ENCODE measurements at places on chromosomes 7 and 10.

DNA sequence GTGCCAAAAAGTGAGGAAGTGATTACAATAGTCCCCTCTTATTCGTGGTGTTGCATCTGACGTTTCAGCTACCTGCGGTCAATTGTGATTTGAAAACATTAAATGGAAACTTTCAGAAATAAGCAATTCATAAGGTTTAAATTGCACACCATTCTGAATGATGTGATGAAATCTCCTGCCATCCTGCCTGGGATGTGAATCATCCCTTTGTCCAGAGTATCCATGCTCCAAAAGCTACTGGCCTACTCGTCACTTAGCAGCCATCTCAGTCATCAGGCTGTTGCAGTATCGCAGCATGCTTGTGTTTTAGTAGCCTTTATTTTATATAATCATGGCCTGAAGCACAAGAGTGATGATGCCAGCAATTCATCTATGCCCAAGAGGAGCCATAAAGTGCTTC is 97.7 kb upstream of the CDCA7L start:
- no peak for DNase-seq

DNA sequence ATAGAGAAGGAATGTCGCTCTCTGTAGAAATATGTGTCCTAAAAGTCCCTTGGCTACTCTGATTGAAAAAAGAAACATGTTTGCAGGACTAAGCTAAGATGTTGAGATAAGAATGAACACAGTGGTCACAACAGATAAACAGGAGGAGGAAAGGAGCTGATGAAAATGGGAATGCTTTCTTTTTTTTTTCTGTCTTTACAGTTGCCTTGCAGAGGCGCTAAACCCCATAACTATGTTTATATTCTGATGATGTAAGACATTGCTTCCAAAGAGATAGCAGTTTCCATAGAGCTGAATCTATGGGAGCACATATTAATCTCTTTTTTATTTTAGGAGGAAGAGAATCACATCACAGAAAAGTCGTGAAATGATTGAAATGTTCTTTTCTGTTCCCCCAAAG is 153.5 kb upstream of the LYZL1 start:
- DNase-seq = no peak

DNA sequence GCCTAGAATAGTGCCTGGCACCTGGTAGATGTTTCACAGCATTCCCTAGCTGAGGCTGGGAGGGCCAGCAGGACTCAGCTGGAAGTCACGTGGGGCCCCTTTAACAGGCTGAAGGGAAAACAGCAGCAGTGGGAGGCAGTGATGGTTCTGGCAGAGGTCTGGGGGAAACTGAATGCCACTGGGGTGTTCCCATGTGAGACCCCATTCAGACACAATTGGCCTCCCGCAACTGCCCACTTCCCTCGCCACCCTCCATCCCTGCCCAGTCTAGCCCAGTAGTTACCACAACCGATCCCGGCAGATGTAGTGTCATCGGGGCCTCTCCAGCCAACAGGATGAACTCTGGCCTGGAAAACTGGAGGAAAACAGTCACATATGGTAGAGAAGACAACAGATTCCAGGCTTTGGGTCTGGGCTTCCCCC is 38.3 kb downstream of the FRMPD2 start:
- no peak for DNase-seq

DNA sequence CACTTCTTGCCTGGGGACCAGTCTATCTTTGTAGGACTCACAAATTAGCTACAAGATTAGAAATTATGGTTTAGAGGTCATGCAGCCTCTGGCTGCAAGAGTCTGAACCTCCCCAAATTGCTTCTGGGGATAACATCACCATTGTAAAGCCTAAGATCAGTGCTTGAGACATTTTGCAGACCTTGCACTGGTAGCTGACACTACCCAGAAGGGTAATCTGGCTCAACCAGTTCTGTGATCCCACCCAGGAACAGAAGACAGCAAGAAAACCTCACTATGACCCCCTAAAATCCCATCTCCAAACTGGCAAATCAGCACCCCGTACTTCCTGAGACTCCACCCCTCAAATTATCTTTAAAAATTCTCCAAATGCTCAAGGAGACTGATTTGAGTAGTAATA is 58.2 kb upstream of the CDK13 start:
- DNase-seq = no peak

DNA sequence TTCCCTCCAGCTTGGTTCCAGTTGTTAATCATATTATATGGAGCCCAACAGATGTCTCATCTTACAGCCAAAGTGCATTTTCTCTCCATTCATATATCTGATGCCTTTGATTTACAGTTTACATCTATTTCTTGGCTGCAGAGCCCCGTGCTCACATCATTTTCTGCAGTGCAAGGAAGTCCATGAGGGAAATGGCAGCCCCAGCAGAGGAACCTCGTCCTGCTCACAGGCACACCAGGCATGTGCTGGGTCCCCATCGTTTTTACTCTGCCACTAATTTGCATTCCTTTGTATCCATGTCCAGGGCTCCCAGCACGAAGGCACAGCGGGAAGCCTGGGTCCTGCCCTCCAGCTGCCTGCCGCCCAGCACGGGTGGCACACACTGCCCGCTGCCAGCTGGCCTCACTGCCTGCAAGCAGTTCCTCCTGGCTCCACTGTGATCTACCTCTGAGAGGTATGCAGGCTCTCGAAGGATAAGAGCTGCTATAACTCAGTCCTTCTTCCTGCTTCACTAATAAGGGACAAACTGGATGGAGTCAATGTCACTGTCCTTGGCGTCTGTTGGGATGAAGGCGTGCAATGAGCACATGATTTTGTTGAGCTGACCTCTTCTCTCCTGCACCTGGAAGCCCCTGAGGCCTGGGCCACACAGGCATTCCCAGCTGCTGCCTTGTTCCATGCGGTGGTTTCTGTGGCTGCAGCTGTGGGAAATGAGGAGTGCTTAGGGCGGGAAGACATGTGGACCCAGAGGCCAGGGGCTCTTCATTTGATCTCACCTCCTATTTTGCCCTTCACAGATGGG is 583.6 kb upstream of the MGMT start:
- no peak for DNase-seq
